ENCODE measurements at places on chromosomes 7 and 10.

GRCh38 chr10:112040696-112041095, 142.9 kb downstream of the GPAM start:
- no peak for DNase-seq

DNA sequence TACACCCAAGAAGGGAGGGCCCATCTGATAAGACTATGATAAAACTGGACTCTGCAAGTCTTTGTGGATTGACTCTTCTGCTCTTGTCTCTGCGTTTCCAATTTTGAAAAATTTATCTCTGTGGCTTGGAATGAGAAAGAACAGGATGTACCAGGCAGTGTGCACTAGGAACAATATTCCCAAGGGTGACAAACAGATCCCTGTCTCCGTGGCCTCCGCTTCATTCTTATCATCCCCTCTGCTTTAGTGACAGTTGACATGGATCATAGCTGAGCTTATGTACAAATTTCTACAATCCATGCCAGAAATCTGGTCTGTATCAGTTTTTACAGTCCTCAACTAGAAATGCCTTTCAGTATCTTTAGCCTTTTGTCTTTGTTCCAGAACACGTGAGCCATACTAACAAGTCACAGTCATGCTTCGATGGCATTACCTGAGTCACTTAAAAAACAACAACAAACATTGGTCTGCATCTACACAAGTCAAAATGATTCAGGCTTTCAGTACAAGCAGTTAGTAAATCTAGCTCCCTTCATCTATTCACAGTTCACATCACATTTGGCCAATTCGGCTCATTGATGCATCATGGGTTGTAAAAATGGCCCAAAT, 393.6 kb upstream of the CELF2 start:
- no peak for DNase-seq

DNA sequence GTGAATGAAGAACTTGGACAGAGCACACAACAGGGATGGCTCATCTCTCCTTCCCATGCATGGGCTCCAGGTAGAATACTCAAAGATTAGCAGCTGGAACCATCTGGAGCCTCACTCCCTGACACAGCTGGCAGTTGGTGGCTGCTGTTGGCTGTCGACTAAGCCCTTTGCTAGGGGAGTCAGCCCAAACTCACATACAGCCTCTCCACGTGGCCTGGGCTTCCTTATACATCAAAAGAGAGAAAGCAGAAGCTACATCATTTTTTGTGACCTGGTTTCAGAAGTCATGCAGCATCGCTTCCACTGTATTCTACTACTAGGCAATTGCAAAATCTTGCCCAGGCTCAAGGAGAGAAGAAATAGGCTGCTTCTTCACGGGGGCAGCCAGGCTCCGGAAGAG, 24.4 kb downstream of the ASNS start:
- no peak for DNase-seq

GRCh38 chr10:86025509-86025908, 341.1 kb downstream of the GRID1 start:
- DNase-seq = no peak

DNA sequence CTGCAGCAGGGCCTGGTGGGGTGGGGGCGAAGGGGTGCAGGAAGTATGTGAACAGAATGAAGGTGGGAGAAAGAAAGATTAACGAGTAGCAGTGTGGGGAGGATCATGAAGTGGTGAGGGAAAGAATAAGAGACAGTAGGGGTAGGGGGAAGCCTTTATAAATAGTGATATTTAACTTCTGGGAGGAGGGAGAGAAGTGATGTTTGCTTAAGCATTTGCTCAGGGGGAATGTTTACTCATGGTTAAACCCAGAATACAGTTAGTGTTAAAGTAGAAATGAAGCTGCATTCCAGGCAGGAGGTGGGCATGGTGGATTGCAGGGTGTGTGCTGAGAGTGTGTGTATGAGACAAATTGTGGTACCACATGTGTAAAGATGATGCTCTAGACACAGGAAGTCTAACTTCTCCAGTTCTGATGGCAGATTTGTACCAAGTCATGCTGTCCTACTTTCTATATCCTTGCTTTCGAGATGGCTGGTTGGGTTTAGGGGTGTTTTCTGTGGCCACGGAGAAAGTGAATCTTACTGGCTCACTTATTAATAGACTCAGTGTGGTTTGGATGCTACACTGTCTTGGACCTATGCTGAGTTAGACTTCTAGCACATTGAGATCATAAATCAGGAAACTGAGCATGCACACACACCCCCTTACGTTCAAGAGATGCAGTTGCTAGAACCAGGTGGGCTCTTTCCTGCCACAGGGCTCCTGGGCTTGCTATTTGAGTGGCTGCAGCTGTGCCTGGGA, 10.6 kb upstream of the DNMBP start:
- no peak for DNase-seq

DNA sequence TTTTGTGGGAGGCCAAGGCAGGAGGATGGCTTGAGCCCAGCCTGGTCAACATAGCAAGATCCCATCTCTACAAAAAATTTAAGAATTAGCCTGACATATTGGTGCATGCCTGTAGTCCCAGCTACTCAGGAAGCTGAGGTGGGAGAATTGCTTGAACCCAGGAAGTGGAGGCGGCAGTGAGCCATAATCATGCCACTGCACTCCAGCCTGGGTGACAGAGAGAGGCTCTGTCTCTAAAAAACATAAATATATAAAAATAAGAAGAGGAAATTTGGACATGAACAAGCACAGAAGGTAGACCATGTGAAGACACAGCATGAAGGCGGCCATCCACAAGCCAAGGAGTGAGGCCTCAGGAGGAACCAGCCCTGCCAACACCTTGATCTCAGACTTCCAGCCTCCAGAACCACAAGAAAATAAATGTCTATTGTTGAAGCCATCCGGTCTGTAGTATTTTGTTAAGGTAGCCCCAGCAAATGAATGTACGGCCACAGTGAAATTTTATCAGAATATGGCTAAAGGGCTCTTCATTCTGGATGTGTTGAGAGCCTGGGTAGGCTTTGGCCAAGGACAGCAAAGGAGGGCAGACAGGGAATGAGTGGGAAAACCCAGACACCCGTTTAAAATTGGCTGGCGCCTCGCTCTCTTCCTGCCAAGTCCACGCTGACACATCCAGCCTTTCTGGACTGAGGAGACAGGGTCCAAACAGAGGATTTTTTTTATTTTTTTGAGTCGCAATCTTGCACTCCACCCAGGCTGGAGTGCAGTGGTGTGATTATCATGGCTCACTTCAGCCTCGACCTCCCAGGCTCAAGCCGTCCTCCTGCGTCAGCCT, 12.9 kb upstream of the GRID2IP start:
- DNase-seq = no peak

- DNase-seq = no peak
Measured at GRCh38 chr10:62919776-62920175, 103.6 kb upstream of the EGR2 start.

- DNase-seq = peak; percentile 29
Measured at GRCh38 chr10:118720685-118721538, 33.9 kb downstream of the CACUL1 start.

DNA sequence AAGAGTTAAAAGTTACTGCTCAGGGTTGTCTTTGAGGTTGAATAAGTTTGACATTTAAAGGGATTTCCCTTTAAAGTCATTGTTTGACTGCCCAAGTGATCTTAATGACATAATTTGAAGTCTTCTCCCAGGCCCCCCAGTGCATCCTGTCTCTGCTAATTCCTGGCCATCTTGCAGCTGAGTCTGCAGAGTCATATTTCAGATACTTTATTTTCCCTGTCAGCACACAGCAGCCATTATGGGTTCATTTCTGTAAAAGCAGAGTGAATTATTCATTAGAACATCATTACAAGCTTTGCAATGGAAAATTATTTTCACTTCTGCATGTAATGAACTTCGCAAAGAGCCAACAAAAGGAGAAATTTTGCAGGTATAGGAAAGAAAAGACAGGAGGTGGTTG, 536.6 kb downstream of the GALNT17 start:
- no peak for DNase-seq
